Right ventricle myocardium inferior (tissue), 1 donor: ENCODE measurements at places on chromosomes 5 and 9.

DNA sequence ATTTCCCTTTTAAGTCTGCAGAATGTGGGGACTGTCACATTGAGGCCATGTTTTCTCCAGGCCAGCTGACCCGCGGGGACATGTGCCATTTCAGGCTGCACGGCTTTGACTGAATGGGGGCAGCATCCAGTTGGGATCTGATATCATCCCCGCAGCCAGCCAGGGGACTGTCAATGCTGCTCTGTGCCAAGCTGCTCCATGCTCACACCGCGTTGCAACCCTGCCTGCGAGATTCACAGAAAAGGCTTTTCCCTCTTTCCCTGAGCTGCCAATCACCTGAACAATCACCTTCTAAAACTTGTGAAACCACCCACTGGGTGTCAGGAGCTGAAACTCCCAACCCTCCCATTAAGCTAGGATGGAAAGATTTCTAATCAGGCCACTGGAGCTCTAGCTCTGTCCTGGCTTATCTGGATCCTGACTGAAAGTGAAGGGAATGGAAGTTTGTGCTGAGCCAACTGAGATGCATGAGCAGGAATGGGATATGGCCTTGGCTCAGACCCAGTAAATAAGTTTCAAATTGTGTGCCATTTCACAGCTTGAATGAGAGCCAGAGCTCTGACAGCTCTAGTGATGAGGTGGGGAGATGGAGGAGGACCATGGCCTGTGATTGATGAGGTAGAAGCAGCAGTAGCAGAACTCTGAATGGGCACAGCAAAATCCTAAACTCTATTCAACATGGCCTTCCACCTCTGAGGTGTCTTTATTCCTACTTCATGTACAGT lies 34.5 kb upstream of the ZNF366 start:
- DNase-seq = no peak

- no peak for DNase-seq
These were observed 54.2 kb downstream of the LMNB1 start for GRCh38 chr5:126831156-126831555.

- DNase-seq = no peak
These were observed 31.8 kb downstream of the SEC61B start for GRCh38 chr9:99253772-99254431.

DNA sequence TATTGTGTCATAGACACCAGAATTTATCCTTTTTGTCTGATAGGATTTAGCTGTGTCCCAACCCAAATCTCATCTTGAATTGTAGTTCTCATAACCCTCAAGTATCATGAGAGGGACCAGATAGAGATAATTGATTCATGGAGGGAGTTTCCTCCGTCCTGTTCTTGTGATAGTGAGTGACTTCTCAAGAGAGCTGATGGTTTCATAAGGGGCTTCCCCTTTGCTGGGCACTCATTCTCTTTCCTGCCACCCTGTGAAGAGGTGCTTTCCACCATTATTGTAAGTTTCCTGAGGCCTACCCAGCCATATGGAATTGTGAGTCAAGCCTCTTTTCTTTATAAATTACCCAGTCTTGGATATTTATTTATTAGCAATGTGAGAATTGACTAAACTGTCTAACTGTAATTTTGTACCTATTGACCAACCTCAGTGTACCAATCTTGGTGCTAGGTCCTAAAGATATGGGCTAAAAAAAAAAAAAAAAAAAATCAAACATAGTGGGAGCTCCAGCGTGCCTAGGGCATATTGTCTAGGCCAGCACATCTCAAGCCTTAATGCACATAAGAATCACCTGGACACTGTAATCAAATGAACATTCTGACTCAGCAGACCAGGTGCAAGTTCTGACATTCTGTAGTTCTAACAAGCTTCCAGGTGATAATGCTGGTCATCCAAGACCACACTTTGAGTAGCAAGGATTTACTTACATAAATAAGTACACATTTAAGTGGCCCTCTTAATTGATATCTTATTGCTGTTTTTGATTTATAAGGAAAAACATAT lies 30.5 kb downstream of the ST8SIA4 start:
- no peak for DNase-seq

DNA sequence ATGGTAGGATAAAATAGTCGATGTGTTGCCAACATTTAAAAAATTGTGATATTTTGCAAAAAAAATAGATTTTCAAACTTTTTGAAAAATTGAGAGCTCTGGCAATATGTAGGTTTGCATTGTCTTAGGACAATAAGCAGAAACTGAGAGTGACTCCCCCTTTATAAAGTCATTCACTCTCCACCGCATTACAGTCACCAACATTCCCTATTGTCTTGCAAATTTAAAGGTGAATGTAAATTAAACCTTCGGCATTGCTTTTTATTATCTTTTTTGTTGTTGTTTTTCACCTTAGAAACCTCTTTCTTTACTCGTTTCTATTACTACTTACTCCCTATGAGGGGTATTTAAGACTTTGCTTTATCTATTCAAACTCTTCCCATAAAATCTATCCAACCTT lies 944.2 kb downstream of the DTWD2 start:
- DNase-seq = no peak

DNA sequence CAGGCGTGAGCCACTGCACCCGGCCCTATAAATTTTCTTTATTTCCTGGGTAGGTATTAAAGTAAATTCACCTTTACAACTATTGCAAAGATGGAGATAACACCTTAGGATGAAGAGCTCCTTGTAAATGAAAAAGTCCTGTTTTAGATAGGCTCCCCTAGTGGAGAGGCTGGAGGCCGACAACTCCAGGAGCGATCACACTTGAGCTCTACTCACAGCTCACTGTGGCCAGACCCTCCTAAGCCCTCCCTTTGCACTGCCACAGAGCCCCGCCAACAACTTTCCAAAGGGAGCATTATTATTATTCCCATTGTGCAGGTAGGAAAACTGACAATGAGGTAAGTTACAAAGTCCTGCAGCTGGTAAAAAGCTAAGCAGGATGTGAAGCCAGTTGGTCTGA lies 139.1 kb upstream of the ERCC6L2 start:
- DNase-seq = no peak

- no peak for DNase-seq
These were observed 15.9 kb upstream of the CDC20B start for GRCh38 chr5:55188656-55189540.

GRCh38 chr5:133932441-133933168 lies 35.8 kb downstream of the C5orf15 start:
- no peak for DNase-seq

- no peak for DNase-seq
These were observed 25.9 kb downstream of the SRP19 start for GRCh38 chr5:112886975-112887374.

- no peak for DNase-seq
These were observed 2.1 kb downstream of the RGS14 start for GRCh38 chr5:177359860-177360259.

DNA sequence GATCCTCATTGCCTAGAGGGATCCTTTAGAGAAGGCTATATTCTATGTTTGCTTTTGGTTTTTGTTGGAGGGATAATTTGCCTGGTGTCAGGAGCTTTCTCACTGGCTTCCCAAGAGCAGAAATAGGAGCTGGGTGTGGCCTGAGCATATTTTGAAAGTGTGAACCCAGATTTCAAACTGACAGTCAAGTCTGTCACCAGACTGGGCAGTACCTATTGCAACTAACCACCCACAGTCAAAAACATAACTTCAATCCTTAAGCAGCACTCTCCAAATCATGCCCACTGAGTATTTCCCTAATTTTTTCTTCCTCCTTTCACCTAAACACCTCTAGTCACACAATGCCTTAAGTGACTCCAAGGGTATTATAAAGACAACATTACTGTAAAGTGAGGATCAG lies 278.4 kb downstream of the EBF1 start:
- no peak for DNase-seq

GRCh38 chr5:111022301-111022700 lies 49.2 kb upstream of the TSLP start:
- DNase-seq = no peak

- peak; percentile 88 for DNase-seq
These were observed 1058.5 kb upstream of the DMAC1 start for GRCh38 chr9:8857926-8858595.

DNA sequence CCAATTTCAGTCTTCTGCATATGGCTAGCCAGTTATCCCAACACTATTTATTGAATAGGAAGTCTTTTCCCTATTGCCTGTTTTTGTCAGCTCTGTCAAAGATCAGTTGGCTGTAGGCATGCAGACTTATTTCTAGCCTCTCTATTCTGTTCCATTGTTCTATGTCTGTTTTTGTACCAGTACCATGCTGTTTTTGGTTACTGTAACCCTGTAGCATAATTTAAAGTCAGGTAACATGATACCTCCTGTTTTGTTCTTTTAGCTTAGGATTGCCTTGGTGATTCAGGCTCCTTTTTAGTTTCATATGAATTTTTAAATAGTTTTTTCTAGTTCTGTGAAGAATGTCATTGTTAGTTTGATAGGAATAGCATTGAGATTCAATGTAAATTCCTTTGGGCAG lies 104.9 kb upstream of the SLCO6A1 start:
- DNase-seq = no peak

- no peak for DNase-seq
These were observed 107.5 kb upstream of the TLR4 start for GRCh38 chr9:117596678-117597077.

GRCh38 chr5:113040672-113041260 lies 64.2 kb downstream of the DCP2 start:
- no peak for DNase-seq

DNA sequence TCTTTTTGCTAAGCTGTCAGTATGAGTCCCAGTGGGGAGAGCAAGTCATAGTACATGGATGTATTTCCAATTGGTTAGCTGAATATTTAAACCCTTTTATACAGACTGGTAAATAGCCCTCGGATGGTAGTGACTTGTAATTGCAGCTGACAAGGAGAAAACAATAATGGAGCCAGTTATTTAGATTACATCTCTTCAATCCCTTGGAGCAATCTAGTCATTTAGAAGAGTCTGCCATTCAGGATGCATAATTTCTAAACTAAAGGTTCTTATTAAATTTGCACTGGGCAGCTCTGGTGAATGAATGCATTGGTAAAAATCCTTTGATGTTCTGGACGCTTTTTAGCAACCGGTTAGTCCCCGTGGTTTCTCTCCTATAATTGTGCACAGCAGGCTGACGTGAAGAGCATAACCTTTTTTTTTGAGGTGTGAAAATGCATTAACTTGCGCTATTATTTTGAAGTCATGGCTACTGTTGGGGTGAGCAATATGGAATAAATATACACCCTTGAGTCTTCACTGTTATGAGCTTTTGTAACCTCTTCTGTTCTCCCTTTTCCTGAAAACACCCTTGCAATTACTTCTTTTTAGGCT lies 158.6 kb upstream of the CD180 start:
- DNase-seq = no peak

GRCh38 chr9:127942216-127943010 lies 4.8 kb upstream of the DPM2 start:
- peak; percentile 90 for DNase-seq

DNA sequence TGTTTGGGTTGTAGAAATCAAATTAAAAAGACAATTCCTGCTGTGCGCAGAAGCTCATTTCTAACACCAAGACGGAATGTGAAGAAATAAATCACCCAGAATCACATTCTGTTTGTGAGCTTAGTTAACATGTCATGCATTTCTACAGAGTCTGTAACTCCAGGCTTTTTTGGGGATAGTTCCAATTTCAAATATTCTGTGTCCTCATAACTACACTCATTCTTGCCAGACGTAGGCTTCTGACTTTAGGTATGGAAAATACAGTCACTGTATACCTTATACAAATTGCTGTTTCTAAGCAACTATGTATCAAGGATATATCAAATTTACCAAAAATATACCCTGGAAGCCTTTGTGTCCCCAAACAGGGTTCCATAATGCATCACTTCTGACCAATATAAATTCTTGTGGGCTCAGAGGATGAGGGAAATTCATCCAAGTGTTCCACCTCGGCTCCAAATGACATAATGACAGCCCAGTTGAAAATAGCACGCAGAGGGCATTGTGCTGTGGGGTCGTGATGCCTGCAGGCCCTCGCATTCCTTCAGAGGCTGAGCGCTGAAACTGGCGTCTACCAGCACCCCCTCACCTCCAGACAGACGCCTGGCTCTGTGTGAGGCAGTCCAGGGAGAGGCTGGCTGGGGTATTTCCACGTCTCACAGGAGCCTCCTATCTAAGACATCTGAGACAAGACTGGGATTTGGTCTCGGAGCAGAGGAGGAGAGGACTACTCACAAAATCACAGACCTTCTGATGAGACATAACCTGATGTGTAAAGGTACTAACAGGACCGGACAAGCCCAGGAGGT lies 79.8 kb downstream of the KLF4 start:
- DNase-seq = no peak

DNA sequence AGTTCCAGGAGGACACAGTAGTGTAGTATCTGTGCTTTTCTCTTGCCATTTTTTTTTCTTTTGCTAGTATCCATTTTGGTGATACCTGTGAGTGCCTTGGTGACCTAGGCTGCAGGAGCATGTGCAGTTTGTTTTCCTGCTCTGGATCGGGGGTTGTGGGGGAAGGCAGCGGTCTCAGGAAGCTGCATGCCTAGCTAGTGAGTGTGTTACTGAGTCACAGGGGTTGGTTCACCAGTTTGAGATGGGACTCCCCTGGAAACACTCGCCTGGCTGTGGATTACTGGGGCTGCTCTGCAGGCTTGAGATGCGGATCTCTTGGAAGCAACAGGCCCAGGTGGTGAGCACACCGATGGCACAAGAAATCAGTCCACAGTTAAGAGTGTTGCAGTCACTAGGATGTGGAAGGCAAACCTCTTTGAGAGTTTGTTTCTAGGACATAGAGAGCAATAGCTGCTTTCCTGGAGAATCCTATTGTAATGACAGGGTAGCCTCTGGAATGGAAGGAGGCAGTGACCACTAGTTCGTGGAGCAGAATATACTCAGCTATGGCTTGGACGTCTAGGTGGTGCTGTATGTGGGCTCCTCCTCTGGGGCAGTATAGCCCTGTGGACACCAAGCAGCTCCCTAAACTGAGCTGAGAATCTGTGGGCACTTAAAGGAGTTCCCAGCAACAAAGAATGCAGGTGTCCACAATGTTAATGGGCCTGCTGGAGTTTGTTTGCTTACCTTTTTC lies 20.0 kb upstream of the SPATA31E1 start:
- DNase-seq = no peak

- DNase-seq = no peak
These were observed 68.6 kb downstream of the GDNF start for GRCh38 chr5:37771203-37771611.

DNA sequence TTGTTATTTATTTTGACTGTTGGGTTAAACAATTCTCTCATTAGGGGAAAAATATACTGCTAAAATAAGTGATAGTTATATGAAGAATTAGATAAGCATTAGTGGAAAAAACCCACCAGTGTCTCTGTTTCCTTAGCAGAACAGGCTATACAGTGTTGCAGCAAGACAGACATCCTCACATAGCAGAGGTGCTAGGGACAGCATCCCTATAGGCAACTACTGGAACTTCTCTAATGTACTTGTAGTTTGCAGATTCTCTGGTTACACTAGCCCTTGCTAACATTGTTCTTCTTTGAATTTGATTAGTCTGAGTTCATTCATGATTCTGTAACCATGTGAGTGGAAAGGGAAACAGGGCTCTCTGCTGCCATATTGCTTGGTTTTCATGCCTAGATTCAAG lies 661.8 kb upstream of the RGMB start:
- no peak for DNase-seq

DNA sequence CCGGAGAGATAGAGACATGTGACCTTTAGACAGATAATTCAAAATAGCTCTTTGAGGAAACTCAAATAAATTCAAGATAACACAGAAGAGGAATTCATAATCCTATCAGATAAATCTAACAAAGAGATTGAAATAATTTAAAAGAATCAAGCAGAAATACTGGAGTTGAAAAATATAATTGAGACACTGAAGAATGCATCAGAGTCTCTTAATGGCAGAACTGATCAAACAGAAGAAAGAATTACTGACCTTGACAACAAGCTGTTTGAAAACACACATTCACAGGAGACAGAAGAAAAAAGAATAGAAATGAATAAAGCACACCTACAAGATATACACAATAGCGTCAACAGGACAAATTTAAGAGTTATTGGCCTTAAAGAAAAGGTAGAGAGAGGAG lies 40.4 kb upstream of the DEPDC1B start:
- DNase-seq = no peak
